ENCODE measurements at places on chromosomes 5 and 9. TPM values are rescaled to one million over a fixed set of nuclear protein-coding genes. Genes with fewer than 3 reads are reported as not detected.

DNA sequence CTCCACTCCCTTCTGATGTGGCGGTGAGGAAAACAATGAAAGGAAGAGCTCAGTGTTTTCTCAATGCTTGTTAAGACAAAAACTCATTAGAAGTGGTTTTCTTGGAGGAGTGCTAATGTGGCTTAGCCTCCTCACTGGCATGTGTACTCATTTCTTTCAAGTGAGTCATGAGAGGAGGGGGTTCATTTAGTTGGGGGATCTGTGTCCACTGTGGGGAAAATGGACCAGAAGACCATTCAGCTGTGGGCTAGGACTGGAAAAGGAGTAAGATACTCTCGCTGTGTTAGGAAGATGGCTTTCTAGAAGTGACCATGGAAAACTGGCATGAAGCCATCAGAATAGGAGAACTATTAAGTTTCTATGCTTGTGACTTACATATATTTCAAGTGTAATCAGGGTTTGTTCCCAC is 23.5 kb downstream of the KLF9 start:
- no peak for DNase-seq

The HMCN2 gene
- total RNA-seq, result 0.53 TPM

- DNase-seq, result no peak
These were observed 34.4 kb downstream of the NSUN2 start for GRCh38 chr5:6598351-6598900.

- DNase-seq, result no peak
These were observed 97.6 kb downstream of the FRMD3 start for GRCh38 chr9:83440641-83441040.

Data from Caco-2 (cell line).